NCI-H2107 (cell line): ENCODE measurements at places on chromosomes 5 and 9.

DNA sequence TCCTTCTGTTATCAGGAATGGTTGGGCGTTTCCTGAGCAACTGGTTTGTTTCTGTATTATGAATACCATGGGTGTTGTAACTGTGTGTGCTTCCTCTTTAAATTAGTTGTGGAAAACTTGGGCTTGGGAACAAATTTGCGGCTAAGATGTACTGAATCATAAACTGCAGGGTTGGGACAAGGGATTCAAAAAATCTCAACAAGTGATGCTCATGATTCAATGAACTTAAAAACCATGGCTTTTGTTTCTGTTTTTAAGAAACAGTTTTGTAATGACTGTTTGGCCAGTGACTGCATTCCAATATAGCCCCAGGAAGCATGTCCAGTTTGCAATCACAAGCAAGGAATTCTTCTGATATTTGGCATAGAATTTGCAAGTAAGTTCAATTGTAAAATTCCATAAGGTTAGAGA is 657.5 kb upstream of the WWC1 start:
- DNase-seq: no peak

DNA sequence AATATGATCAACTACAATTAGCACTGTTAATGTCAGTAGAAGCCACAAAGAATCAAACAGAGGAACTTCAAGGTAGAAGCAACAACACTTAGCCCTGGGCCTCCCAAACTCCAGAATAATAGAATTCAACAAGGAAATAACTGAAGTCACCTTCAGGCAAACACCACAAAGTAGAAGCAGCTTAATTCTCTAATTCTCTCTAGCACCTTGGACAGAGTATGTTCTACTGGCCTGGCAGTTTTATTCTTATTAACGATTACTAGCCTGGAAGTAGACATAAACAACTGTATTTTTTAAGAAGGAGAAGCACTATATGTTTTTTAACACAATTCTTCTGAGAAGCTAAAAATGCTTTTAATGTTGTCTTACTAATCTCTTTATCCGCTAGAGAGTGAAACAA is 911.9 kb downstream of the DTWD2 start:
- DNase-seq: no peak

GRCh38 chr5:40428126-40428525 is 251.6 kb upstream of the PTGER4 start:
- DNase-seq: no peak

DNA sequence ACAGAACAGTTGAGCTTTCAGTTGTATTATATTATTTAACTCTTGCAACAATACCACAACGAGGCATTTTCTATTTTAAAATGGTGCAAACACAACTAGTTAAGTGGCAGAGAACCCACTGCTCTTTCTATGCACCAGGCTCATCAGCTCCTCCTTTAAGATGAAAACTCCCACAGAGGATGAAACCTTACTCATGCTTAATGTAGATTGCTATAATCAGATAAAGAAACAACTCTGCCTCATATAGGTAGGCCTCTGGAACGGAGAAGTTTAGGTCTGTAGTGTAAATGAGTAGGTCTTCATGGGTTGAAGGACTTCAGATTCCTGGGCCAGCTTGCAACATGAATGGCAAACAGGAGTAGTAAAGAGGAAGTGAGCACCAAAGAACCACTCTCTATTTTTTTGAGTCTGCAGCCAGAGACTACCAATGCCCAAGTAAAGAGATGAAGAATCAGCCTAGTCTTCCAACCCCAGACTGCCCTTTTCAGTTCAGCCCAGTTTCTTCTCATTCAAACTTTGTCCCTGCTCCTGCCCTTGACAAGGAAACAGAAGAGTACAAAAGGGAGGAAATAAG is 33.9 kb downstream of the HACD4 start:
- no peak for DNase-seq

- DNase-seq: no peak
Measured at GRCh38 chr9:36833954-36834353, 200.1 kb downstream of the PAX5 start.

- no peak for DNase-seq
Measured at GRCh38 chr9:91114450-91114849, 247.3 kb downstream of the AUH start.

- no peak for DNase-seq
Measured at GRCh38 chr9:33248606-33249005, 8.6 kb downstream of the SPINK4 start.

DNA sequence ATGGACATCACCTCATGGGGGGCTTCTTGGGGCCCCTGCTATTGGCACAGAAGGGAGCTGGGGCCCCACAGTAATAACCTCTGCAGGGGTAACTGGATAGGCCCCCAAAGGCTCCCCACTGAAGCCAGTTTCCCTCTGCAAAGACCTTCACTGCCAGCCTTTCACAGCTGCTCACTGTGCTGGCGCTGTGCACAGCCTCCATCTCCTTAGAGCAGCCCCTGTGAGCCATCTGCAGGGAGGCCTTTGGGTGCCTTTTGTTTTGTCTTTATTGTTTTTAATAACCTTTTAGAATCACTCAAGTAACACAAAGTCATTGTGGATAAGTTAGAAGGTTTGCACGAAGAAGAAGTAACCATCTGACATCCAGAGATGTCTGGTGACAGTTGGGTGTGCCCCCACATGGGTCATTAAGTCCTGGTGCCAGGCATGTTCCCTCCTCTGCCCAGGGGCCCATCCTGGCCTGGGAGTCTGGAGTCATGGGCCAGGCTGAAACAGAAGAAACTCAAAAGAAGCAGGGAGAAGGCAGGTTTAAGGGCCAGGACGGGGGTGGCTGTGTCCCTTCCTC is 42.7 kb downstream of the NCS1 start:
- DNase-seq: no peak
